ENCODE measurements at places on chromosomes 3 and 15.

- DNase-seq: no peak
Measured at GRCh38 chr3:197564097-197564843, 8.5 kb upstream of the BDH1 start.

DNA sequence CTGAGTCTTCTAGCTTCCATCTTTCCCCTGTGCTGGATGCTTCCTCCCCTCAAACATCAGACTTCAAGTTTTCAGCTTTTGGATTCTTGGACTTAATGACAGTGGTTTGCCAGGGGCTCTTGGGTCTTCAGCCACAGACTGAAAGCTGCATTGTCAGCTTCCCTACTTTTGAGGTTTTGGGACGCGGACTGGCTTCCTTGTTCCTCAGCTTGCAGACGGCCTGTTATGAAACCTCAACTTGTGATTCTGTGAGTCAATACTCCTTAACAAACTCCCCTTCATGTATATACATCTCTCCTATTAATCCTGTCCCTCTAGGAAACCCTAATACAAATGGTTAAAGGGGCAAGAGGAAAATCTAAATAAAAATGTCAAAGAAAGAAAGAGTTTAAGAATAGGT is 100.1 kb downstream of the ABI3BP start:
- DNase-seq: no peak

- peak; percentile 14 for DNase-seq
Measured at GRCh38 chr3:22922317-22922716, 280.8 kb upstream of the UBE2E2 start.

DNA sequence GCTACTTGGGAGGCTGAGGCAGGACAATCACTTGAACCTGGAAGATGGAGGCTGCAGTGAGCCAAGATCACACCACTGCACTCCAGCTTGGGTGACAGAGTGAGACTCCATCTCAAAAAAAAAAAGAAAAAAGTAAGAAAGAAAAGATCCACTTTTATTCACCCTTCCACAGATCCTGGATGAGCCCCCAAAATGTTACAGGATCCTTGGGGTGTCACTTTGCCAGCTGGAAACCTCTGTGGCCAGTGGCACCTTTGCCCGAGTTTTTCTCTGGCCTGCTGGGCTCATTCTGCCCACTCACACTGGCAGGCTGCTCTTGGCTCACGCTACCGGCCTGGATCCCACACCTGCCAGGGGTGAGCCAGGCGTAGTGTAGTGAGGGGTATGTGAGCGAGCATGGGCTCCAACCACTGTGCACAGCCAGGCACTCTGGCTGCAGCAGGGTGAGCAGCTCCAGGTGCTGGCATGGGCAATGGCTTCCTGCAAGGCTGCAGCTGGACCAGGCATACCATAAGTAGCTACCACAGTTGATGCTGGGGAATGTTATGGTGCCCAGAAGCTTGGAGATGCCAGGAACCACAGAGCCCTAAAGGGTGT is 57.8 kb upstream of the C15orf39 start:
- DNase-seq: no peak

GRCh38 chr15:53831907-53832770 is 72.7 kb upstream of the WDR72 start:
- DNase-seq: no peak

- DNase-seq: no peak
Measured at GRCh38 chr3:135383301-135383700, 582.2 kb upstream of the PPP2R3A start.

DNA sequence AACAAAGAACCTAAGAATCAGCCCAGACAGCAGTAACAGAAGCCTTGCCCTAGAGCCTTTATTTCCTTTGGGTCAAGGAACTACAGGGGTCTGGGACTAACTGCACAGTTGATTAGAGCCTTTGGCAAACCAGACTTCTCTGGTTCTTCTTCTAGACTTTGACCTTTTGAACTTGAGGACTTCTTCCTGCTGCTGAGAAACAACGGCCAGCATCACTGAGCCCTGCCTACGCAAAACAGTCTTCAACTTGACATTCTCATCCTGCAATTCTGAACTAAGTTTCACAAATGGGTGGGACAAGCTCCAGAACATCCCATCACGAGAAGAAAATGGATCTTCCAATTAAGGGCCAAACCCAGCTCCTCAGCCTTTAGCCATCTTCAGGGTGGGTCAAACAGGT is 31.4 kb downstream of the CMTM6 start:
- DNase-seq: no peak

GRCh38 chr3:141597931-141598330 is 111.1 kb downstream of the RASA2 start:
- no peak for DNase-seq

DNA sequence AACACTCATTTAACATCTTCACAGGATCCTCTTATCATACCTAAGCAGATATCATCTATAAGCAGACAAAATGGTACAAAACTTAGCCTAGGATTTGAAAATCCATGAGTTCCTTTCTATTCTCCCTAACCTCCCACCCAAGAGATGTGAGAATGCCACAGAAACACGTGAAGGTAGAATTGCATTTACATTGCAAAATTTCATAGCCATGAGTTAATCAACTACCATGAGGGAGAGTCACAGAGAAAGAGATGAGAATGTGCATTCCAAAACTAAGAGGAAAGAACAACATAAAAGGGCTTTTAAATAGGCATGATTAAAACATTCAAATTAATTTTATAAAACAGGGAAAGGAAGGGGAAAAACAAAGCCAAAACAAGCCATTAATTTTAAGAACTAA is 806.2 kb downstream of the NTRK3 start:
- no peak for DNase-seq

DNA sequence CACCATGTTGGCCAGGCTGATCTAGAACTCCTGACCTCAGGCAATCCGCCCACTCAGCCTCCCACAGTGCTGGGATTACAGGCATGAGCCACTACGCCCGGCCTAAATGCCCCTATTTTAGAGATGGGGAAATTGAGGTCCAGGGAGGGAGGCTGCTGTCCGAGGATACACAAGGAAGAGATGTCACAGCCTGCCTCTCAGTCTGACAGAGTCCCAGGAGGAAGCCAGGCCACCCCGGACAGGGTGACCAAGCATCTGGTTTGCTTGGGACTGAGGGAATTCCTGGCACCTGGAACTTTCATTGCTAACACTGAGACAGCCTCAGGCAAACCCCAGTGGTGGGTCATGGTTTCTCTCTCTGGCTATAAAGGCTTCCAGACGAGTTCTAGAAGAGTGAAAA is 30.6 kb upstream of the ADAMTS7 start:
- DNase-seq: no peak

- no peak for DNase-seq
Measured at GRCh38 chr3:66107855-66108254, 69.1 kb upstream of the MAGI1 start.

DNA sequence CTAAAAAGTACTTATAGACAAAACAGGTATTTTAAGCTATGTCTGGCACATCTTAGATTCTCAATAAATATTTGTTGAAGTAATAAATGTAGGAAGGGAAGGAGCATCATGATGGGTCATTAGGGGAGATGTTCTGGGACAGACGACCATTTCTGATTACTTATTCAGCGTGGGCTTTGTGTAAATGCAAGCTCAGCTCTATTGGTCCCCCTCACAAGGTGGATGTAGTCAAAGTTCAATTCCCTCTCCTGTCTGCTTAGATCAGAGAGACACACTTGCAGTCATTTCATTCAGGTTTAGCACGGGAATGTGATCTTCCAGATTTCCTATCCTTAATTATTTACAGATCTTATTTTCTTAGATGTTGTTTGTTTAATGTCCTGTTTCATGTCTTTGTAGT is 7.5 kb downstream of the GAP43 start:
- no peak for DNase-seq

- DNase-seq: no peak
Measured at GRCh38 chr3:113231827-113232253, 20.5 kb downstream of the BOC start.

DNA sequence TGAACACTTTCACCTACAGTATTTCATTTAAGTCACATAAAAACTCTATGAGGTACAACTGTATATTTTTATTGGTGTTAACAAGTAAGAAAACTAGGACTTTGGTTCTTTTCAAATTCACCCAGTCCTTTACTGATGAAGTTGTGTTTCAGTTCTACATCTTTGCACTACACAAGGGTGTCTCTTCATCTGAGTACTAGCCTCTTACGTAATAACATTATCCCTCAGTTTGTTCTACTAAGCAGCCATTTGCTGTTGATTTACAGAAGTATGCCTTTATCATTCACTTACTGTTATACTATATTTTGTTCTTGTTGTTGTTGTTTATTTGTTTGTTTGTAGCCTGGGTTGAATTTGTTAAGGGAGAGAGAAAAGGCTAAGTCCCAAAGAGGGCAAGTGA is 311.9 kb downstream of the PLOD2 start:
- no peak for DNase-seq

GRCh38 chr3:188471723-188472122 is 317.8 kb downstream of the LPP start:
- DNase-seq: no peak

- DNase-seq: no peak
Measured at GRCh38 chr3:43363621-43364266, 77.4 kb downstream of the SNRK start.

GRCh38 chr15:66863390-66864085 is 161.5 kb downstream of the SMAD6 start:
- no peak for DNase-seq

- no peak for DNase-seq
Measured at GRCh38 chr3:49652903-49653415, 21.2 kb upstream of the APEH start.

- DNase-seq: no peak
Measured at GRCh38 chr3:128107834-128108233, 15.8 kb downstream of the RUVBL1 start.

GRCh38 chr3:134743006-134743405 is 52.1 kb upstream of the EPHB1 start:
- DNase-seq: no peak

GRCh38 chr3:155335724-155336354 is 42.4 kb upstream of the STRIT1 start:
- DNase-seq: no peak

- DNase-seq: no peak
Measured at GRCh38 chr15:81002331-81003096, 1.8 kb downstream of the TLNRD1 start.

- DNase-seq: no peak
Measured at GRCh38 chr3:148464246-148464645, 233.5 kb upstream of the AGTR1 start.

DNA sequence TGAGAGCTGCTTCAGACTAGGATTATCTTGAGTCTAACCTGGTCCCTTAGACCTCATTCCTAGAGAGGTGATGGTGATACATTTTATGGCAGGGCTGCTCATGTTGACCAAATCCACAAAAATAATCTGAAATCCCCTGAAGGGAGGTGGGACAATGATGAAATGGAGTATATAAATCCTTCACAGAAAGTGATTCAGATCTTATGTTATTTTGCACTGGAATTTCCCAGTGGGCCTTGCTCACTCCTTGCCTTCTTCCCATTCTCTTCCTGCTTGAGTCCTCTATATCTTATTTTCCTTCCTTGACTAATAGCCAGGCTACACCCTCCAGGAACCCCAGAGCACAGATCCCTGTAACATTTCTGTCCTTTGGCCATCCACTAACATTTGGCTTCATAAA is 10.4 kb upstream of the TMEM202 start:
- no peak for DNase-seq

DNA sequence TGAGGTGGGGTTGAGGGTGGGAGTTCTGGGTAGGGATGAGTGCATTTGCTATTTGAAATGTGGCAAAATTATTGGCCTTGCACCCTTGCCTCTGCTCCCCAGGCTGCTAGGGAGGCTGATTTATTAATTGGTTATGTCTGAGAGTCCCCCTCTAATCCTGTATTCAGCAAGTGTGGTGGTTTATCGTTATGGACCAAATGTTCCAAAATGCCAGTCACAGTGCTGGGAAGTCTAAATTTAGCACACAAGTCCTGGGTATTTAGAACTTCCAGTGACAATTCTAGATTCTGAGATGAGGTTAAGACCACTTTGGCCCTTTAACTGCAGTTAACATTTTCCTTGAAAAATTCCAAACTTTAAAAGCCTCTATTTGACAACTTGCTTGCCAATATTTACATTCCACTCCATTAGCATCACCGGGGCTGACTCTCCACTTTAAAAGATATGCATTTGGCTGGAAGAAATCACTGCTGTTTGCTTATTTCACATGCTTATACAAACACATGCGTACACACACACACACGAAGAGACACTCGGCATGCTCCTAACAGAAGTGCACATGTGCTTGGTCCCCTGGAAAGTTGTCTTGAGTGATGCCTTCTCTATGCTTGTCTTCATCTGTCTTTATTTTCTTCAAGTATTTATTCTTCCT is 247.7 kb downstream of the IL20RB start:
- DNase-seq: no peak

Data from CD4-positive, CD25-positive, alpha-beta regulatory T cell (primary cell).